Activated T-cell treated with anti-CD3 and anti-CD28 coated beads, Interleukin-2, amount 50 U/mL, for 4 hours (primary cell): ENCODE measurements at places on chromosomes 11 and 22.

DNA sequence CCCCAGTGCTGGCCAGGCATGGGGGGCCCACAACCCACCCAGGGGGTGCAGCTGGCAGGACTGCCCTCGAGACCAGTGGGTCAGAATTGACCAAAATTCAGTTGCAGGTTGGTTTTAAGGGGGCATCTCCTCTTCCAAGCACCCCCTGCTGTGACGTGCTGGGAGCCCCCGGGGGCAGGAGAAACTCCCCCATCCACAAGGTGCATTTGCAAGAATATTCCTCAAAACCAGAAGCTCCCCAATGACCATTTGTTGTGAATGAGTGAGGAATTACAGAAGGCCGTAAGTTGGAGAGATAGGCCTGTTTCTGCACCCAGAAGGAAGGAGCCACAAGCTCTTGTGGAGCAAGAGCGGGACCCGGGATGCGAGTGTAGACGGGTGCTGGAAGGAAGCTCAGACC is 414.5 kb downstream of the BRD1 start:
- DNase-seq: no peak

- DNase-seq: no peak
Observed at GRCh38 chr22:43396321-43396933, 15.4 kb upstream of the MPPED1 start.

GRCh38 chr11:92211576-92212167 is 12.9 kb upstream of the FAT3 start:
- no peak for DNase-seq

GRCh38 chr11:15159085-15159484 is 44.4 kb downstream of the INSC start:
- no peak for DNase-seq

DNA sequence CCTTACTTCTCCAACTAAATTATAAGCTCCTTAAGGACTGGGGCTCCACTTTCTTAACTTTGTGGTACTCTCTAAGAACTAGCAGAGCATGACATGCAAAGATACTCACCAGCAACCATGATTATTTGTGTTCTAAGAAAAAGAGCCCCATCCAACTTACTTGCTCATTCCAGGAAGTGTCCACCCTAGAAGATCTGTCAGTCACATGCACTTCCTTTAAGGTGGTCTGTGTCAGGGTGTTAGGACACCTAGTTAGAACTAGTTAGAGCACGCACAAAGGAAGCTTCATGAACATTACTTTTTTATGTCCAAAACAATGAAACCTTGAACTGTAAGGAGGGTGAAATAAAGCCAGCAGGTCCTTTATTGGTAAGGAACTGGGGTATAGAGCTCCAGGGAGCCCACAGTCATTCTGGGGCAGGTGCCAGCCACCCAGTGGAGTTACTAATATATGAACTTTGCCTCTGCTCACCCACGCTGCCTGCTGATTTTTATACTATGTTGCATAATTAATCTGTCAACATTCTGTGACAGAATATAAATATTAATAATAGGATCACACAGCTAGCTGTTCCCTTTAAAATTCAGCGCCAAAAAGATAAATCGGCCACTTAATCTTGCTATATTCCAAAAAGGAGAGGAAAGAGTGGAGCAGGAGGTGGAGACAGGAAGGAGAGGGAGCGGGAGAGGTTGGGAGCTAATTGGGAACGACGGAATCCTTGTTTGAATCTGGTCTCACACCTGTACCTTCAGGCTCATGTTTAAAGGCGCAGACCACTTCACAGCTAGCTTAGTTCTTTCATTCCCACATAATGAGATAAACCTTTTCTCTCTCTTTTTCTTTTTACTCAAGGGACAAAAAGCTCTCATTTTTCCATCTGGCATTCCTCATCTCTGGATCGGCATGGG is 755.0 kb downstream of the OPCML start:
- DNase-seq: no peak

DNA sequence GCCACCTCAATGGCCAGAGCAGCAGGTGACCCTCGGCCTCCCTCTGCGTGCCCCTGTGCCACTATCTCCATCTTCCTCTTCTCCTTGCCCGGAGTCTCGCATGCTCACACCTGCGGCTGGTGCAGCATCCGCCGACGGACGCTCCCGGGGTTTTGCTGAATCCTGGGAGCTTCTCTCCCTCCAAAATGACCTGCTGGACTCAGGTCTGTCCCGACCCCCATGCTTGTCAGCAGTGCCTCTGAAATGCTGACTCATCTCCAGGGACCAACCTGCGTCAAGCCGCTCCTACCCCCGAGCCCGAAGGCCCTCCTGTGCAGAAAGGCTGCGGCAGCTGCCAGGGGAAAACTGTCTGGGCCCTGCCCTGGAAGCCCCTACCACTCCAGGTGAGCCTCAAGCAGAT is 58.4 kb downstream of the CELSR1 start:
- no peak for DNase-seq

- no peak for DNase-seq
Observed at GRCh38 chr11:35112056-35112845, 26.7 kb upstream of the CD44 start.

DNA sequence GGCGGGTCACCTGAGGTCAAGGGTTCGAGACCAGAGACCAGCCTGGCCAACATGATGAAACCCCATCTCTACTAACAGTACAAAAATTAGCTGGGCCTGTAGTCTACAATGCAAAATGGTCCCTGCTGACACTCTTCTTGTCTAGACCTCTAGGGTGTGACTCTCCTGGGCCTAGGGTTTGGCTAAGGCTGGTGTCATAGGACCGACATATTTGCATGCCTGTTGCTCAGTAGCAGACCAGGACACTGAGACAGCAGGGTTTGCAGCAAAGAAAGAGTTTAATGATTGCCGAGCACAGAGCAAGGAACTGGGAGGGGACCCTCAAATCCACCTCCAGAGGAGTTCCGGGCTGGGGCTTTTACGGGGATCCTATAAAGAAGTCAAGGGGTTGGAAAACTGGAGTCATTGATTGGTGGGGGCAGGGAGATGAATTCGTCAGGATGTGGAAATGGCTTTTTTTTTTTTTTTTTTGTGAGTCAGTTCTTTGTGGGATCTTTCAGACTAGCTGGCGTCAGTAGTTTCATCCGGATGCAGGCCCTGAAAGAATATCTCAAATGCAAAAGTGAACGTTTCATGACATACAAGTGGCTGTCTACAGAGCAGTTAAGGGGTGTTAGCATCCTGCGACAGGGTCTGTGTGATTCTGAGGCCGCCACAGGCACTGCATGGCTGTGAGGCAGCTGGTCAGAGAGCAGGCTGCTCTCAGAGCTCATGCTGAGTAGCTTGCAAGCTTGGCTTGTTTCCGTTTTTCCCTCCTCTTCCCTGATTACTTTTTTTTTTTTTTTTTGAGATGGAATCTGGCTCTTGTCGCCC is 27.2 kb upstream of the A4GALT start:
- no peak for DNase-seq

GRCh38 chr11:116366980-116367645 is 405.7 kb downstream of the BUD13 start:
- no peak for DNase-seq

DNA sequence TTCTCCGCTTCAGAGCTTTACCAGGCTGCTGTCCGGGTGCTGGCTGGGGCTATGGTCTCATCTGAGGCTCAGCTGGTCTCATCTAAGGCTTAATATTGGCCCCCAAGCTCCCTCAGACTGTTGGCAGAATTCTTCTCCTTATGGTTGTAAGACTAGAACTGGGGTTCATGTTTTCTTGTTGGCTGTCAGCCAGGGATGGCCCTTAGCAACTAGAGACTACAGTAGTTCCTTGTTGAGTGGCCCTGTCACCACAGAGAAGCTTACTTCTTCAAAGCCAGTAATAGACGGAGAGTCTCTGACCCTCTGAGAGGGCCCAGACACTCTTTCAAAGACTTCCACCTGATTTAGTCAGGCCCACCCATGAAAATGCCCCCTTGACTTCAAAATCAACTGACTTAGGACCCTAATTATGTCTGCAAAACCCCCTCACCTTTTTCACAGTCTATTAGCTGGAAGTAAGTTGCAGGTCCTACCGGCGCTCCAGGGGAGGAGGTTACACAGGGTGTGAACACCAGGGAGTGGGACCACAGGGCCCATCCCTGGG is 24.2 kb upstream of the TREH start:
- DNase-seq: no peak

- no peak for DNase-seq
Observed at GRCh38 chr11:110951950-110952503, 239.8 kb upstream of the ARHGAP20 start.

DNA sequence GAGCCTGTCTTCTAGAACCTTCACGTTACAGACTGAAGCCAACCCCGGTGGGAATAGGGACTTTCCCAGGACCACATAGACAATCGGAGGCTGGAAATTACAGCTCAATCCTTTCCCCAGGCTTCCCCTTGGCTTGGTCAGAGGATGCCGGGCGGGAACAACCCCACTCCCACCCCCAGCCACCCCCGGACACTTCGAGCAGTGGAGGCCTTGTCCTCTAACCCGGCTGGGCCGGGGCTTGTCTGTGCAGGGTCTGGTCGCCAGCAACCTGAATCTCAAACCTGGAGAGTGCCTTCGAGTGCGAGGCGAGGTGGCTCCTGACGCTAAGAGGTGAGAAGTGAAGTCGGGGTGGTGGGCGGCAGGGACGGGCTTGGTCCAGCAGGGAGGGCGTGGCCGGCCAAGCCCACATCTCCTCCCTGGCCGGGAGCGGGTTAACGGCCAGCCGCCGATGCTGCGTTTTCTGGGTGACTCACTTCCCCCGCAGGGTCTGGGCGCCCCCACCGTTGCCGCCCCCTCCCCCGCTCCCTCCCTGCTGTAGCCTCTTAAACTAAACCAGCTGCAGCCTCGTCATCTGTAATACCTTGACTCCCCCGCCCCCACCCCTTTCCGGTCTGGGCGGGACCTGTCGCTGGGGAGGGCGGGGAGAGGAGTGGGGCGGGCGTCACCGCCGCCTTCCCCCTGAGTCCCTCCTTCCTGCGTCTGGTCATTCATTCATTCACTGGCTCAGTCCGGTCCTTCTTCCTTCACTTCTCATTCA is 1.5 kb downstream of the LGALS1 start:
- DNase-seq: peak; percentile 93

GRCh38 chr22:38739300-38740055 is 16.3 kb downstream of the SUN2 start:
- DNase-seq: no peak

GRCh38 chr11:64643256-64643881 is 52.3 kb downstream of the SLC22A12 start:
- no peak for DNase-seq

DNA sequence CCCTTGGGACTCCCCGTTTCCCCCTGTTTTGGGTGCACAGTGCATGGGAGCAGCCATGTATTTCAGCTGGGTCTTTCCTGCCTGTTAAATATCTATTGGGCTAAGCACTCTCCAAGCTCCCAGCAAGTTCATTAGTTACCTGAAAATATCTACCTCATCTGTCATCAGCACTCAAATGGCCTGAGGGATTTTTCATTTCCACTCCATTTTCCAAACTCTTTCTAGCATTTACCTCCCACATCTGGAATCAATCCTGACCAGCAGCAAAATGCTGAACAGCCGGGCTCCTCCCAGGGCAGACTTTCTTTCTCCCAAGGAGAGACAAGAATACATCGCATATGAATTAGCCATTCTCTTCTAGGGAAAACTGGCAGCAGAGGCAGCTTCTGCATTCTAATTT is 273.5 kb upstream of the MPPED2 start:
- DNase-seq: no peak

DNA sequence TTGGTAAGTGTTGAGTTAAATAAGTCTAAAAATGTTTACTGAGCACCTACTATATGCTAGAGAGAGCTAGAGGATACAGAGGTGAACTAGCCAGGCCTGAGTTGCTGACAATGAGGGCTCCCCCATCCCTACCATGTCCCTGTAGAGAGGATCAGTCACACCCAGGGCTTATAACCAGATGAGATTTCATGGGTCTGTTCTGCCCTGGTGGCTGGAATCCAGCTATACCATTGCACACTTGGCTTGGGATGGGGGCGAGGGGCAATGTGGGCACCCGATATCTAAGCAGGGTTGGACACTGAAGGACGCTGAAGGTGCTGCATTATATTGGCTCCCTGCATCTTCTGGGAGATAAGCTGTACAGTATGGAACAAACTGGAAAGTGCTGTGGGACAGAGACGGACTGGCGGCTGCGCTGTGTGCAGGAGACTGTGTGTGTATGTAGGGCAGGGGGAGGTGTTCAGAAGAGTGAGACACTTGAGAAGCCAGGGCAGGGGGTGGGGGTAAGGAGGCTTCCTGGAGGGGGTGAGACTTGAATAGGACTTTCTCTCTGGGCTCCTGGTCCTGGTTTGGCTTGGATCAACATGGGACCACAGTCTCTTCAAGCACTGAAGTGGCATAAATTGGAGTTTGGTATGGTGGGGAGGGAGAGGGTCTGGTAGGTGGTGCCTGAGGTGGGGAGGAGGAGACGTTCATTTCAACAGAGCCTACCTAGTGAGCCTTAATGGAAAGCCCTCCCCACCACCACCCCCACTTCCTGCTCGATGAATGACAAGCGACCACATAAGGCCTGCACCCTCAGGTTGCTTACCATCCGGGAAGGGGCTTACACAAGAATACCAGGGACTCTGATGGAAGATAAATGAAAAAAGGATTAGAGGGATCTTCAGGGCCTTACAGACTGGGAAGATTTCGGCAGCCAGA is 1.8 kb downstream of the CD82 start:
- DNase-seq: peak; percentile 42

DNA sequence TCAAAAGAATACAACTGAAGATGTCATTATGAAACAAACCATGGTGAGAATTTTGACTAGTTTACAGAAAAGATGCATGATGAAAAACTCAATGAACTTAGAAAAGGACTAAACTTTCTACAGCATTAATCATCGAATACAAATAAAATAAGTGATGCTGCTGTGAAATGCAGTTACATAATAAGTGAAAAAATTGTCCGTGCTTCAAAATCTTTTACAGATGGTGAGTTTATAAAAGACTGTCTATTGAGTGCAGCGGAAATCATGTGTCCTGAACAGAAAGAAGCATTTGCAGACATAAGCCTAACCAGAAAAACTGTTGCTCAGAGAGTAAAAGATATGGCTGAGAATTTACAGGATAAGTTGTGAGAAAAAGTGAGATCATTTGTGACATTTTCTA is 33.8 kb downstream of the NEAT1 start:
- no peak for DNase-seq

- no peak for DNase-seq
Observed at GRCh38 chr11:101929294-101929915, 13.1 kb upstream of the ANGPTL5 start.

DNA sequence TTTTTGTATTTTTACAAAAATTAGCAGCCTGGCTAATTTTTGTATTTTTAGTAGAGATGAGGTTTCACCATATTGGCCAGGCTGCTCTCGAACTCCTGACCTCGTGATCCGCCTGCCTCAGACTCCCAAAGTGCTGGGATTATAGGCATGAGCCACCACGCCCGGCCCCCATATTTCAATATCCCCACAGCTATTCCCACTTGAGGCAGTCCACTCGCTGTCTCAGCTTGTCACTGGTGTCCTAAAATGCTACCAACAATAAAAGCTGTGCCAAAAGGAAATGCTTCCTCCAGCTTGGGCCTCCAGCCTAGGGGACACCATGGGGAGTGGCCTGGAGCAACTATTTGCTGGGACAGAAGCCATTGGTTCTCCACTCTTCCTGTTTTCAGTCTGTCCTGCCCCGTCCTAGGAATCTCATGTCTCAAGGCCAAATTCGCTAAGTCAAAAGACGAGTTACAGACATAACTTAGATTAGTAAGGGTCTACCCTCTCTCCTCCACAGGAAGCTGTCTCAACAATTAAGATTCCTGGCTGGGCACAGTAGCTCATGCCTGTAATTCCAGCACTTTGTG is 7.3 kb upstream of the SPINDOC start:
- no peak for DNase-seq
